ENCODE measurements at places on chromosomes 3 and 15.
A peak's percentile ranks its signal among the peaks of the same experiment; 100 is the strongest.

DNA sequence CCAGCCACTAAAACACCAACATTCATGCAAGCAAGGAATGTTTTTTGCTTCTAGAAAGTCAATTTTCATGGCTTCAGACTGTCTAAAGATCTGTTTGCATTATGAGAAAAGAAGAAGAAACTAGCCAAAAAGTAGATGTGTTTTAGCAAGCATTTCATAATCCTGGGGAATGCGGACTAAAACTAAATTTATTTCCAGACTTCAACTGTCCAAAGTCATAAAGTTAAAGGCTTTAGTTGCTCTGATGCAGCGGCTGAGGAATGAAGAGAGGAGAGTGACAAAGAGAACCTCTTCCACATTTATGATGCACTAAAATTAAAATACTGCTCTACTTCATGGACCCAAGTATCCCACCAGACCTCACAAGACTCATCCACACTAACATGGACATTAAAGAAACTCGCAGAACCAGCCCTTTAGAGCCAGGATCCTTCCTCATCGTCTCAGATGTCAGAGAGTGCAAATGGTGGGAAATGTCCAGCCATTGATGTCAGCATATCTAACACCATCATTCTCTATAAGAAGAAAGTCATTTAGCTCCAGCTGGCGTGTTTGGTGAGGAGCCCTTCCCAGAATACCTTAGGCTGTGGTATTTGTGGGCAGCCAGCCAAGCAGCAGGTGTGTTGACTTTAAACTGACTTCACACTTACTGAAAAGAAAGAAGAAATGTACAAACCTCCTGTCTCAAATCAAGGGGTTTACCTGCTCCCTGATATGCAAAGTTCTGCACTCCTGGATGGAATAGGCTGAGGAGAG lies 17.4 kb downstream of the FYCO1 start:
- no peak for DNase-seq

DNA sequence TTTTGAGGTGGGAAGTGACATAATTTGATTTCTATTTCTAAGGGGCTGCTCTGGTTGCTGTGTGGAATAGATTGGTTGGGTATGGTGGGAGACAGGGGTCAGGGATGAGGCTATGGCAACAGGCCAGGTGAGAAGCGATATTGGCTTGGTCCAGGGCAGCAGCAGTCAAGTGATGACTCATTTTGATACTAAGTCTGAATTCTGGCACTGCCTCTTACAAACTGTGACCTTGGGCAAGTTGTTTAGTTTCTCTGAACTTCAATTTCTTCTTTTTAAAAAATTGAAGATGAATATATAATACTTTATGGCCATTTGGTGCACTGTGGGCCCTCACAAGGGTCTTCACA lies 40.4 kb upstream of the CLSTN2 start:
- DNase-seq, result no peak

DNA sequence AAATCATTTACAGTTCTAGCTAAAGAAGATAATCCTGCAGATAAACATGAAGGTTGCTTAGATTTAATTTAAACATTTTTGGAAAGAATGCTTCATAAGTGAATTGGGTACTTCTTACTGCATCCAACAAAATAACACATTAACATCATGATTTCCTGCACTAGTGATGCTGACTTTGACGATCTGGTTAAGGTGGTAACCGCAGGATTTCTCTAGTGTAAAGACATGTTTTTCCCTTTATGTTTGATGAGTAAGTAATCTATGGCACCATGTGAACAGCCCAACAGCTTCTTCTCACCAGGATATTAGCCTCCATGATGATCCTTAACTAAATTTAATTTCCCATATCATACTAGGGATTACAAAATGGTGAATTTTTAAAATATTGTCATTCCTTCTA lies 14.1 kb downstream of the SPPL2A start:
- DNase-seq, result no peak

- DNase-seq, result no peak
Observed at GRCh38 chr3:177401375-177401774, 204.1 kb upstream of the TBL1XR1 start.

DNA sequence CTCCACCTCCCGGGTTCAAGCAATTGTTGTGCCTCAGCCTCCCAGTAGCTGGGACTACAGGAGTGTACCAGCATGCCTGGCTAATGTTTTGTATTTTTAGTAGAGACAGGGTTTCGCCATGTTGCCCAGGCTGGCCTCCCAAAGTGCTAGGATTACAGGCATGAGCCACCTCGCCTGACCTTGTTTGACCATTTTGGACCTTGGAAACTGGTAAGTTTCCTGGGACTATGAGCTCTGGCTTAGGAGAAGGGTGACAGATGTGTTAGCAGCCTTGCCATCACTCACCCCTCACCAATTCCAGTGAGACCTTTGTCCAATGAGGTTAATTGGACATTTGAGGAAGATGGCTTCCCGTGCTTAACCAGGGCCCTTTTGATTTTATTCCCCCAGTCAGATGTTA lies 19.9 kb downstream of the DNASE1L3 start:
- no peak for DNase-seq

GRCh38 chr3:24242012-24242698 lies 252.5 kb downstream of the THRB start:
- no peak for DNase-seq

DNA sequence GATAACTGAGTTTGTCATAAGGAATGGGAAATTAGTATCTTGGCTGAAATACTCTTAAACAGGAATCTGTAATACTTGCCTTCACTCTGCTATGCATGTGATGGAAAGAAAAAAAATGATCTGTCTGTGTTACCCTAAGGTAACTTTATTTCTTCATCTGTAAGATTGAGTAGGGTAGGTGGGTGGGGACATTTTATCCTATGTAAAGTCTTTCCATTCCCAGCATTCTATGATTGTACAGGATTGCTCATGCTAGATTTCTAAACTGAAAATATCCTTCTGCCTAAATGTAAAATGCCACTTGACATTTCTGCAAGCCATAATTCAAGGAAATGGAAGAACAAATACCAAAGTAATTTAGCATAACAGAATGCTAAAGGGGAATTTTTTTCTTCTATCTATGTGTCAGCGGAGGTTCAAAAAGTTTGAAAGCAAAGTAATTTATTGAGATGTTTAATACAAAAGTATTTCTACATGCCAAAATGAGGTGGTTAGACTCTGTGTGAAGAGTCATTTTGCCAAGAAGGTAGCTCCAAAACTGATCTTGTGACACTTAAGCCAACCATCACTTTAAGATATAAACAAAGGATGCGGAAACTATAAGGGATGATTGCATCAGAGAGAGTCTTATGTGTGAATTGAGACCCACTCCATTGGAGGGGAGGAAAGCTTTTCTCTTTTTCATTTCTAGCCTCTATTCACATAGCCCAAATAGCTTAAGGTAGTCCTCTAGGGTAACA lies 46.6 kb upstream of the SERPINI2 start:
- DNase-seq, result no peak

DNA sequence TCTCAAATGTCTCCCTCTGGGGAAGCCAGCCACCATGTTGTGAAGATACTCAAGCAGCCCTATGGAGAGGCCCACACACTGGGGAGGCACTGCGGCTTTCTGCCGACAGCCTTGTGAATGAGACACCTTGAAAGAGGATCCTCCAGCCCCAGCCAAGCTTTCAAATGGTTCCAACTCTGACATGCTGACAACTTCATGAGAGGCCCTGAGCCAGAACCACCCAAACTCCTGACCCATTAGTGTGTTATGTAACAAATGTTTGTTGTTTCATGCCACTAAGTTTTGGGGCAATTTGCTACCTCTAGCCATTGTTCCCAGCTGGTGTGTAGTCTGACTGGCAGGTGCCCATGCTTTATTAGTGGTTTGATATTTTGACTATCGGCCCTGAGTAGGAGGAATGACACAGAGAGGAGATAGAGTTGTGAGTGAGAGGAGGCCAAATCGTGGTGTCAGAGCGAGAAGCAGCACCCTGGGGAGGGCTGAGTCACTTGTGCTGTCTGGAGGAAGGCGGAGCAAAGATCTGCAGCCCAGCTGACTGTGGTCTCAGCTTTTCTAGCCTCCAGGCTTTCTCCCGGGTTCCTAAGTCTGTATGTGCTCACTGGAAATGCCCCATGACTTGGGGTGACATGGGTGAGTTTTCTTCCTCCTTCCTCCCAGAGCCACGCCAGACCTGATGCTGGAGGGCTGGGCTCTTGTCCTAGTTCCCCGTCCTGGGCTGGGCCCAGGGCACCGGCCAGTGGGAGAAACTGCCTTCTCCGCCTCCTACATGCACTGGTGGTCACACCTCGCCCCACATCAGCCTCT lies 56.7 kb upstream of the BLM start:
- DNase-seq, result peak; percentile 63

DNA sequence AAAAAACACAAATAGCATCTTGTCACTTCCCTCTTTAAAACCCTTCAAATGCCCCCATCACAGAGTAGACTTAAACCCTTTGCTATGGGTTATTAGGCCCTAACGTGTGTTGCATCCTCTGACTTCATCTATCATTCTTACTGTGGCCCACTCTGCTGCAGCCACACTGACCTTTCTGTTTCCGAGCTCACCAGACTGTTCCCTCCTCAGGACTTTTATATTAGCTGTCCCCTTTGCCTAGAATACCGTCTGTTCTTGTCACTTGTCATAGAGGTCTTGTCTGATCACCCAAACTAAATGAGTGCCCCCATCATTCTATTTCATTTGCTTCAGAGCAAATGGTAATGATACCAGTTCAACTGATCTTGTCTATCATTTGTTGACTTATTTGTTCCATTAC lies 877 bp upstream of the FEM1B start:
- DNase-seq, result no peak

DNA sequence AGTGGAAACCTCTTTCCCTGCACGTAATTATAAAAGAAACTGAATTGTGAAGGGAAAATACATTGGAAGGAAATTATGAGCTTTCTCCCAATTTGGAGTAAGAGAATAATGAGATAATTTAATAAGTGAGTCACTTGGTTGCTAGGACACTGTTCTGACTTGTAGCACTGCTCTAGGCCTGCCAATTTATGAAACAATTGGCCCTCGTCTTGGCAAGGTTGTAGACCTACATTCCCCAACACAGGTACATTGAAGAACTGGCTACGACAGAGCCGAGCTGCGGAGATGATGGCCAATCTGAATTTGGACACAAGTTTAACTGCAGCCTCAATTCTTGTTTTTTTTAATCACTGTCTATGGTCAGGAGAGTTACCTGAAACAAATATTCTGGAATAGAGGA lies 674.1 kb downstream of the MECOM start:
- DNase-seq, result no peak

DNA sequence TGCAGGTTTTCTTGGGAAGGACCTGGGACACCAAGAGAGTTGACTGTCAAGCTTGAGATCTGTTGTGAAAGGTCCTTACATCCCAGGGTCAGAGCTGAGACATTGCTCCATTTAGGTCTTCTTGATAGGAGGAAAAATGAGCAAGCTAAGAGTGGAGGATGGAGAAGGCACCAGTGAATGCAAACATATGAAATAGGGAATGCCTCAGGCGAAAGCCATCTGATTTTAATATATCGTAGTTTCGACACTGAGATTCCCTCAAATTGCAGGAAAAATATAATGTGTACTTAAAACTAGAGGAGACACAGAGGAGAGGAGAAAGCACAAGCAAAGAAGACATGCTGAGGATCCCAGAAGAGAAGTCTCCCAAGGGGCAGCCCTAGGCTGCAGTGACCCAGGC lies 85.5 kb downstream of the TM4SF4 start:
- no peak for DNase-seq

GRCh38 chr3:72520690-72521308 lies 327.4 kb downstream of the SHQ1 start:
- DNase-seq, result no peak

- no peak for DNase-seq
Observed at GRCh38 chr3:119279101-119279554, 15.1 kb upstream of the ARHGAP31 start.

- peak; percentile 17 for DNase-seq
Observed at GRCh38 chr3:134029734-134030378, at the start of gene SLCO2A1. Gene SLCO2A1, minus strand, starts transcription at chr3:134029925. Its CDS starts 123 bp downstream, at chr3:134029802.

DNA sequence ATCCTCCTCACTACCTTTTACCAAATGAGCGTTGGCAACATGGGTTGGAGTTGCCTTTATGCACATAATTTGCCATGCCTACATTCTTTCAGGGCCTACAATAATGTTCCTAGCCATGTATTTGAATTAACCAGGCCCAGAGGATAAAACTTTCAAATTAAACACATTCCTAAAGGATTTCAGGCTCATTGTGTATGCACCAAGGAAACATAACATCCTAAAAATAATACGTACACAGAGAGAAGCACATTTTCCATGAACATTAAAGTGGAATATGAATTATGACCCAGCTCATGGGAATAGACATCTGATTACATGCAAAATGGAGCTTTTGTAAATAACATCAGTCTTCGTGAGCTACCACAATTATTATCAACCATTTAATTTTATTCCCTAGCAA lies 203.3 kb downstream of the RORA start:
- no peak for DNase-seq

- DNase-seq, result no peak
Observed at GRCh38 chr3:57985176-57985983, 22.8 kb upstream of the FLNB start.

- peak; percentile 58 for DNase-seq
Observed at GRCh38 chr3:10173926-10174435, 9.3 kb downstream of the IRAK2 start.

GRCh38 chr3:8841472-8841871 lies 72.1 kb upstream of the OXTR start:
- no peak for DNase-seq

GRCh38 chr15:68183616-68184315 lies 21.4 kb downstream of the CALML4 start:
- DNase-seq, result no peak

Measured in head of caudate nucleus (tissue), 42 donors.